ENCODE measurements at places on chromosomes 1 and 21. TPM values are rescaled to one million over a fixed set of nuclear protein-coding genes. Genes with fewer than 3 reads are reported as not detected.

The SF3B4 gene
- 35.4 TPM for polyA plus RNA-seq

The TRMT1L gene
- 22.2 TPM for polyA plus RNA-seq

The CLDN17 gene
- 0.16 TPM for polyA plus RNA-seq

The ZNHIT6 gene
- polyA plus RNA-seq = 10.6 TPM

The ESPN gene
- 0.47 TPM for polyA plus RNA-seq

The PDZK1IP1 gene
- polyA plus RNA-seq = 29.2 TPM
